Nucleus accumbens (tissue), 56 donors: ENCODE measurements at places on chromosomes 1 and 21.
A peak's percentile ranks its signal among the peaks of the same experiment; 100 is the strongest.

- peak; percentile 23 for DNase-seq
Observed at GRCh38 chr1:201254625-201255478, 28.5 kb upstream of the PKP1 start.

DNA sequence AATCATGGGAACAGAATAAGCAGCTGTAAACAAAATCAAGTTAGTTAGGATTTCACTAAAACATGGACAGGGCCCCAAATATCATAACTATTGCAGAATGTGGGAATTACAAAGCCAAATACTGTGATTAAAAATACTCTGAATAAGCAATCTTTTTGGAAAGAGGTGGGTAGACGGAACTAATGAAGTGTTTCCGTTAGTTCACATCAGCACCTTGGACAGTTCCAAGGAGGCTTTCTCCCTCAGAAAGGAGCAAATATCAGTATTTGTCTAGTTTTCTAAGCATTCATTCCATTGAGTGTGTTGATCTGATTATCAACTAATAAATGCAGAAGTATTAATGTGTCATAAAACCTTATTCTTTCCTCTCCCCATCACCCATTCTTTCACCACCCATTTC is 97.4 kb downstream of the FAM78B start:
- DNase-seq = no peak

DNA sequence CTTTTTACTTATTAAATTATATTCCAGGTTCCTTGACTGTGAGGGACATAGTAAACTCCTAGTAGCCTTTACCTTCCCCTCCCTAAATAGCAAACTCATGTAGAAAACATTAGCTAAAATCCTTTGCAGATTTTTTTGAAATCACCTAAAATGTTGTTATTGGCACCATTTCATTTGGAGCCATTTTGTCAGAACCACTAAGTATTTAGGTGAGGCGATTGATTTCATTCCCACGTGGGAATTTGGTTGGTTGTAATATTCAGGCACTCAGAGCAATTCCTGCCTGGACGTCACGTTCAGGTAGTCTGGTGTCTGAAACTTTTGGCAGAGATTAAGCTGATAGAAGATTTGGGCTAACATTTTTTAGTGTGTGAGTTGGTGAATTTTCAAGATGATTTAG is 84.3 kb downstream of the CAMTA1 start:
- no peak for DNase-seq

- no peak for DNase-seq
Observed at GRCh38 chr1:110633646-110634030, 27.5 kb upstream of the KCNA2 start.

GRCh38 chr21:35561116-35561515 is 499.2 kb downstream of the SETD4 start:
- DNase-seq = no peak

DNA sequence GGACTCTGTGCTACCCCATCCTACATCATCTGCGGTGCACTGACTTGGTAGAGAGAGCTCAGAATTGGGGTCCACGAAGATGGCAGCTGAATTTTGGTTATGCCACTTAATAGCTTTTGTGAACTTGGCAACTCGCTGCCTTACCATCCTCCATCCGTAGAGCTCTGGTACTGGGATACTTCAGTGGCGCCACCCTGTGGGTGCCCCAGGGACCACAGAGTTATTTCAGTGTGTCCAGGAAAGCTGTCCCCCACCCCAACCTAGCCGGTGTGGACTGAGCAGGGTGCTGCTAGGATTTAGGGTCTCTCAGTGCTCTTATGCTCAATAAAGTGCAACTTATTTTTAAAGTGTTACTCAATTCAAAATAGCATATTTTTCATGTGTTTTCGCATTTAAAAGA is 9.0 kb upstream of the USF1 start:
- no peak for DNase-seq

DNA sequence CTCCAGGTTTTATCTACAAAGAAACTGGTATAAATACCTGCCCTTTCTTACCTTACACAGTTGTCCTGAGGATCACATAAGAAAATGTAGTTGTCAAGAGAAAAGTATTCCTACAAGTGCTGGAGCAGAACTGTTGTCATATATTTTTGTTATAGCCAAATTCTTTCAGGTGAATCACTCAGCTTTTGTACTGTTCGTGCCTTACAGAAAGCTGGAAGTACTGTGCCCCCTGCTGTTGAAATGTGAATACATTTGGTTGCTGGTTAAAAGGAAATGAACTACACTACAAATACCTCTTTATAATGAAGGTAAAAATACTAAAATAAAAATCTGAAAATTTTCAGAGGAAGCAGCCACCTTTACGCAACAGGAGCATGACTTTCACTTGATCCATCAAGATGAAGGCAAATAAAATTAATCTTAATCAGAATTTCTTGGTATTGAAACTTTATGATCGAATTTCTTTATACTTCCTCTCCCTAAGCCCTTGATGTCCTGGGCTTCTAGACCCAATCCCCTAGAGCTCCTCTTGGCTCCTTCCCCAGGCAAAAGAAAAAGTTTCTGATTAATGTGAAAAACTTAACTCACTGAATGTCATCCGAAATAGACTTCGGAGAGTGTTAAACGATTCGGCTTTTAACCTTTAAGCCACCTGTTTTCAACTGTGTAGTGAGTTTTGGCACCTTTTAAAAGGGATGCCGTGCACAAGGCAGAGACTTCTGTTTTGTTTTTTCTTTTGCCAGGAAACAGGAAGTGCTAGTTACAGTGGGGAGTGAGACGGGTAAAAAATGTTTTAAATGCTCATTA is 12.5 kb downstream of the CHML start:
- DNase-seq = peak; percentile 8

DNA sequence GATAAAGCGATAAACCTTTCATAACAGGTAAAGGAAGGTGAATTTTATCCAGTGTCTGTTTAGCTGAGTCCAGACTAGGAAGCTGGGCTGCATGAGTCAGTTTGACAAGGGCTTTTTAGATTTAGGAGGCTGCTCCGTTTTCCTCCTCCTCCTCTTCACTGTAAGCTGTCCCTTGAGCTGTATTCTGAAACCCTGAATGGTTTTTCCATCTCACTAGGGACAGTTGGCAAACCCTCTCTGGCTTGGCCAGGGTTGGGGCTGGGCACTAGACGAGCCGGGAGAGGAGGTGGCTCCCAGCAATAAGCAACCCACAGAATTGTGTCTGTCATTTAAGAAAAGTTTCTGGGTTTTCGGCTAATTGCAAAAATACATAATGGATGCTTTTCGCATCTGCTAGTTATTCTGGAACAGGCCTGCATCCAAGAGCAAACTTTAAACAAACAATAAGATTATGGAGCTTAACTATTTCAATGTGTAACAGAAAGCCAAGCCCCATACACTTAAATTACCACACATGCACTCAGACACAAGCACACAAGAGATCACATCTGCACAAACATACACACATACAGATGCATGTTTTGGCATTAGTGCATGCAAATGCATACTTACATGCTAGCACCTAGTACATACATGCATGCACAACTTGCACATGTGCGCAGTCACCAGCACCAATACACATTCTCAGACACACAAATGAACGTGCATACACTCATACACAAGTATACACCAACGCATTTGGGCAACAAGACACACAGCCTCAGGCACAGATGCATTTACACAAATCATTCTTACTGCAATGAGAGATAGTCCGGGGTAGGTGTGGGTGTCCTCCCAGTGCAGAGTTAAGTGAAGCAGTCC is 27.8 kb upstream of the FOXE3 start:
- no peak for DNase-seq

- DNase-seq = no peak
Observed at GRCh38 chr21:21132390-21132789, 134.2 kb downstream of the NCAM2 start.

- no peak for DNase-seq
Observed at GRCh38 chr1:13769212-13769611, 69.2 kb downstream of the PRDM2 start.

- DNase-seq = no peak
Observed at GRCh38 chr1:241810769-241811405, 37.1 kb upstream of the EXO1 start.

DNA sequence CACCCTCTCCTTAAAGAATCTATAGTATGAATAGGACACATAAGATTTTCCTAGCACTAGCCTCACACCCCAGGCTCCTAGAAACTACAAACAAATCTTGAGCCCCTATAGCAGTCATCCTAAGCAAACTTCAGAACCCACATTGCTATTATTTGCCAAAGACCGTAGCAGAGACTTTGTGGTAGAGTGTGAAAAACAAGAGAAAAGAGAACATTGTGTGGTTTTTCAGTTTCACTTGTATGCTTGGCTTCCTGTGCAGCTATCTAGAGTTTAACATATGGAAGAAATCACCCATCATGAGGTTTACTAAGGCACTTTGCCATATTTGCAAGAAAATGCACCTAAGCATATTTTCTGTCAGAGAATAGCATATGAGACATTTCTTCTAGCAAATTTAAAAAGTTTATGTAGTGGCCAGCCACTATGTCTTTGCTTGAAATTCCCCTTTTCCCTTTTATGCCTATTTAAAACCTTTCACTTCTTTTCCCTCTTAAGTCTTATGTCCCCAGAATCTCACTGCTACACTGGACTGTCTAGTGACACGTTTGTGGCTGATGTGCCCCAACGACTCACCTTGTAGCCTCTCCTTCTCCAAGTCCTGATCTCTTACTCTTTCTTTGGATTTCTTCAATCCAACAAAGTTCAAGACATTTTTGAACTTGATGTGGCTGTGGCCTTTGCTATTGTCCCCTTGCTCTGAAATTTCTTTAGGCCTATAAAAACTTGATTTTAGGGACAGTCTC is 25.6 kb downstream of the CCDC190 start:
- no peak for DNase-seq

DNA sequence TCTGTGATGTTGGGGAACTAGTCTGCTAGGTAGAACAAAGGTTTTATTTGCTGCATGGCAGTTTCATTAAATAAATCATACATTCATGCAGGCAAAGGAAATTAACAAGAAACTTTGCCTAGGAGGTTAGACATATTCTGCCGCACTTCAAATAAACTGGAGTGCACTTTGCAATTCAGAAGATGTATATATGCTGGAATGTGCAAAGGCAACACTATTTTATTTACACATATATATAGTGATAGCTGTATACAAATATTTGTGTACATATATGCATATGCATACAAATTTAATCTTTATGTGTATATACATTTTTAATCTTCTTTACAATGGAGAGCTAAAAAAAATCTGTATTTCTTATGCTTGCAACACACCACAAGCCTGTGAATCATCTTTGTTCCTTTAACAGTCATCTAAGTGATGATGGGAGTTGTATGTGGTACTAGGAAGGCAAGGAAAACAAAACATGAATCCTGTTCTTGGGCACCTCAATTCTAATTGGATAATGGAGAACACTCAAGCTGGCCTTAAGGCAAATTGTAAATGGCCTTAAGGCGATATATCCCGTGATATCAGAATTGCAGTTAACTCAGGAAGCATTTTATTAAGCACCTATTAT is 605.8 kb upstream of the CAMK1G start:
- no peak for DNase-seq

DNA sequence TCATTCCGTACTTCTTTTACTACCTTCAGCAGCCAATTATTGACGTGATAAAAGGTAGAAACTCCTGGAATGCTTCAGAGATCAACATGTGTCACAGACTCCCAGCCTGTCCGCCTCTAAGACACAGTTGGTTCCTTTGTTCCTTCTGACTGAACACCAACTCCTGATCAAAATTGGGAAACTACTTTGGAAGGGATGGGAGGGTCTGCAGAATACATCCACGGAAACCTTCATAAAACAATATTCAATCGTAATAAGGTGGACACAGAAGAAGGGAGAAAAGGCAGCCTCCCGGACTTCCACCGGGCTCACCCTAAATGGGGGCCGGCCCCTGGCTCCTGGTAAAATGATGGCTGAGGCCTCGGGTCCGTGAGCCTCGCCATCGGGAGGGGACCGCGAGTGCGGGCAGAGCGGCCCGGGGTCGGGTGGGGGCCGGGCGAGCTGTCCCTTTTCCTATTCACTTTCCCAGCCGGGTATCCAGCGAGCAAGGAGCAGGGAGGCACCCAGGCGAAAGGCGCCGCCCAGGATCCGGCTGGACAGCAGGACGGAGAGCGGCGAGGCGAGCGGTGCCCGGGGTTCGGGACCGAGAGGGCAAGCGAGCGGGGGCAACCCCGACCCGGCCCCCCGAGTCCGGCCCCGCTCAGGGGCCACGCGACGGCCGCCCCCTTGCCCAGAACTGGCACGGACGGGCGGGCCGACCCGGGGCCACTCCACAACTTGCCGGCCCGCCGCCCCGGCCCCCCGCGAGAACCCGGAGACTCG is 805 bp downstream of the NRIP1 start:
- DNase-seq = peak; percentile 64

DNA sequence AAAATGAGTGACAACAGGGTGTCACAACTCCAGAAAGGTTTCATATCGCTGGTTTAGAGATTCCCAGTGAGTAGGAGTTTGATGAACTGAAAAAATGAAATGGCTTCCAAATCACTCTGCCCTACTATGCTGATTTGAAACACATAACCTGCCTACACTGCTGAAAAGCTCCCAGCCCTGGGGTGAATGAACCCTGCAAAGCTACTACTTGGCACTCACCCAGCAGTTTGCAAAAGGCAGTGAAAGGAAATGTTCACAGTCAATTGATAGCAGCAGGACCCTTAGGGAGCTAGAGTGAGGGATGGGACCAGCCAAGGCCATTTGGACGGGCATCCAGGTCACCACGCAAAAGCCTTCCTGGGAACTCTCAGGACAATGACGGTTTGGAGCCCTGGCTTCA is 44.4 kb upstream of the SRP9 start:
- DNase-seq = no peak

- DNase-seq = no peak
Observed at GRCh38 chr1:198360208-198360729, 180.2 kb downstream of the ATP6V1G3 start.

GRCh38 chr1:214259353-214259977 is 21.5 kb upstream of the SMYD2 start:
- DNase-seq = no peak

DNA sequence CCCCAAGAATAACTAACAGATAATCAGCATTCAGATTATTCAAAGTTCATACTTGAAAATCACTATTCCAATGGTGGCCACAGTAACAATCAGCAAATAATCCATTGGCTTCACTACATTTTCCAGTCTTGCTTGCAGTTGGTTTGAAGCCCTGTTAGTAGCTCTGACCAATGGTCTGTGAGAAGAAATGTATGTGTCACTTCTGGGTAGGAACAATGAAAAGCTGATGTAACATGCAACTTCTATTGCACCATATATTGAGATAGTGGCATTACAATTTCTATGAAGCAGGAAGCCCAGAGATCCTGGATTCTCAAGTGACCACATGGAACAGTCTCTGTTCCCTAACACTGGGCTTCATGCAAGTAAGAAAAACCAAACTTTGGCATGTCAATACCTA is 250.9 kb upstream of the DAB1 start:
- no peak for DNase-seq
